T-helper 2 cell (primary cell): ENCODE measurements at places on chromosomes 1 and 21.
A peak's percentile ranks its signal among the peaks of the same experiment; 100 is the strongest.

DNA sequence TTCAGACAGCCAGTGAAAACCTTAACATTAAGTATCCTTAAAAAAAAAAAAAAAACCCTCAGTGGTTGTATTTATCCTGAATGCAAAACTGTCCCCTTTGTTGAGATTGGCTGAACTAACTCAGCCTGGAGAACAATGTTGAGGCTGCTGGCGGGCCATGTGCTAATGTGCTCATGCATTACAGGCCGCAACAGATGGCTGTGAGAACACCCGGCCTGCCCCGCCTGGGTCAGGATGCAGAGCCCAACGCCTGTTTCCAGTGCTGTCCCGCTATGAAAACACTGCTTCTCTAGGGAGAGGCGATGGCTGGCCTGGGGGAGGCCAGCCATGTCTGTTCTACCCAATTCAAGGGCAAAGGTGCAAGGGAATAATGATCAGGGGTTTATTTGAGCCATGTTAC is 13.8 kb downstream of the OLIG2 start:
- no peak for DNase-seq

DNA sequence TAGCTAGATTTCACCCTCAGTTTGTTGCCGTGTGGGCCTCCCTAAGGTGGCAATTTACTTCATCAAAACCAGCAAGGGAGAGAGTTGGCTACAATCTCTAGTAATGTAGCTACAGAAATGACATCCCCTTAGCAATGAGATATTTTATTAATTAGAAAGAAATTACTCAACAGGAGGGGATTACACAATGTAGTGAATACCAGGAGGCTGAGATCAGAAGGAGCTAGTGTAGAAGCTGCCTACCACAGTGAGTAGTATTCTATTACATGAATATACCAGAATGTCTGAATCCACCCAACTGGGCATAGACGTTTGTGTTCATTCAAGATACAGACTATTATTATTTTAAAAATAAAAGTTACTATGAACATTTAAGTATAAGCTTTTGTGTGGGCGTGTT is 868.2 kb upstream of the CXADR start:
- DNase-seq = no peak

DNA sequence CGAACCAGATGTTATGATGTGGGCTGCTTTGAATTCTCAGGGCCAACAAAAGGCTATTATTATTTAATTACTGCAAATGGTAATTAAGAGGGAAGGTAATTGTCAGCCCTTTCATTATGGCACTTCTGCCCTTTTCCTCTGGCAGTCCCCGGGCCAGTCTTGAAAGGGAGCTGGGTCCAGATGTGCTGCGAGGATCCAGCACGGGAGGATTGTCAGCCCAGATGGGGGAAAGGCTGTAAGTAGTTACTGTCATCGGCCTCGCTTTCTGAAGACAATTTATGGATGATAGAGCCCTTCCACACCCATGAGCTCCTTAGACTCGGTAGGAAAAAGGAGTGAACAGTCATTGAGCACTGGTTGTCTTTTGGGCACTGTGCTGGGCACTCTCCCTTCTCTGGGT is 8.7 kb upstream of the ZNF362 start:
- DNase-seq = no peak

- DNase-seq = no peak
These were observed 20.2 kb downstream of the SDC3 start for GRCh38 chr1:30888391-30888790.

- DNase-seq = no peak
These were observed 101.7 kb downstream of the BCAR3 start for GRCh38 chr1:93579891-93580290.

- peak; percentile 87 for DNase-seq
These were observed 82.1 kb downstream of the VPS26C start for GRCh38 chr21:37184784-37185593.

DNA sequence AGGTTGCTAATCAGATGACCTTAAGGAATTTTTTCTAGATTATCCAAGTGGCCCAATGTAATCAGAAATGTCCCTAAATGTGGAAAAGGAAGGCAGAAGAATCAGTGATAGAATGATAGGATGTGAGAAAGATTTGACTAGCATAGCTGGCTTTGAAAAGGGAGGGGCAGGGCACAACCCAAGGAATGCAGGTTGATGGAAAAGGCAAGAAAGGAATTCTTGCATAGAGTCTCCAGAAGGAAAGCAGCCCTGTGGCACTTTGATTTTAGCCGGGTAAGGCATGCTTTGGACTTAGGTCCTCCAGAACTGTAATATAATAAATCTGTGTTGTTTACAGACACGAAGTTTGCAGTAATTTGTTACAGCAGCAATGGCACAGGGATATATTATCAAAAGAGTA is 375.7 kb upstream of the B3GALT2 start:
- DNase-seq = no peak

GRCh38 chr1:34885405-34886247 is 26.1 kb upstream of the SMIM12 start:
- DNase-seq = no peak
